Esophagus muscularis mucosa (tissue), 4 donors: ENCODE measurements at places on chromosomes 4 and X.

GRCh38 chrX:8711401-8711800 lies 20.5 kb downstream of the ANOS1 start:
- DNase-seq, result no peak

DNA sequence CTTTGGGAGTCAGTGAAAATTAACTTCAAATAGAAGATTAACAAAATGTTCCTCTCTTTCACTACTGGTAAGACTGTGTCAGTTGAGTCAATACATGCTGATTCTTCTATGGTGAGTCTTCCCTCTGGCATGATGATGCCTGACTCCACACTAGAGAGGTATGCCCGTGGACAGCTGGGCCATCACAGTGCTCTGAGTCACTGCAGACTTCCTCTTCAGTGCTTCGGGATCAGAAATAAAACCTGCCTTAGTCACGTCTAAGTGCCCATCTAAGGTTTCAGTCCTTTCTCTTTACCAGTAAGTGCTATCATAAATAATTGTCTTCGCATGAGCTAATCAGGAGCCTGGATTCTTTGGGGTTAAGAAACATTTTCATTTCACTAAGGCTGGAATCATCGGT lies 1.6 kb upstream of the ASB5 start:
- no peak for DNase-seq

GRCh38 chrX:68710870-68711576 lies 63.6 kb downstream of the STARD8 start:
- DNase-seq, result no peak

GRCh38 chrX:131837325-131837724 lies 185.8 kb upstream of the STK26 start:
- DNase-seq, result no peak

DNA sequence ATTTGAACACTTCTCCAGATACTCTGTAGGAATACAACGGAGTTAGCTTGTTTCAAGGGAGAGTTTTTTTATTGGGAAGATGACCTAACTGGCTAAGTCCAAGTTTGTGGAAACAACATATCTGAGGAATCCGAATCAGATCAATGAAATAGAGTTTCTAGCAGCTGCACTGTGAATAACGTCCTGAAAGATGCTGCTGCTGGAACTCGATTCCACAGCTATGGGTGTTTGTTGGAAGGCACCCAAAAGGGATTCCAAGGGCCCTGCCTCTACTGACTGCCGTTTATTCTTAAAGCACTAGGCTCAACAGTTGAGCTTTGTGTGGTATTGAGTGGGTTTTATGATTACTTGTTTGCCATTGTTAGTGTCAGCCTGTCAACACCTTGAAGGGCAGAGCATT lies 6.6 kb upstream of the GBA3 start:
- no peak for DNase-seq

DNA sequence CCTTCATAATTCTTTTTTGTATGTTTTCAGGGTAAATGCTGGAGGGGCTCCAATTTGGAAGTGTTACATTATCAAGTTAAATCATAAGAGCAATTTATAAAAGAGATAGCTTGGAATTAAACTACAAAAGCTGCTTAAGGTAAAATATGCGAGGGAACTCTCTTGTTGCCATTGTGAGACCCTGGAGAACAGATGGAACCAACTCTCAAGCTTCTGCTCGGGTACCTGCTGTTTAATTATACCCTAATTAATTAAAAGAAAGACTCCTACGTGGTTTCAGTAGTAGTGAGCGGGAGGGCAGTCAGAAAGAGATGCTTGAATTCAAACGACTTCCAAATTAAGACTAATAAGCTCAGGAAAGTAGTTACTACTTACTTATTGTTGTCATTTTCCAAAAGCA lies 313.1 kb upstream of the TACR3 start:
- no peak for DNase-seq

DNA sequence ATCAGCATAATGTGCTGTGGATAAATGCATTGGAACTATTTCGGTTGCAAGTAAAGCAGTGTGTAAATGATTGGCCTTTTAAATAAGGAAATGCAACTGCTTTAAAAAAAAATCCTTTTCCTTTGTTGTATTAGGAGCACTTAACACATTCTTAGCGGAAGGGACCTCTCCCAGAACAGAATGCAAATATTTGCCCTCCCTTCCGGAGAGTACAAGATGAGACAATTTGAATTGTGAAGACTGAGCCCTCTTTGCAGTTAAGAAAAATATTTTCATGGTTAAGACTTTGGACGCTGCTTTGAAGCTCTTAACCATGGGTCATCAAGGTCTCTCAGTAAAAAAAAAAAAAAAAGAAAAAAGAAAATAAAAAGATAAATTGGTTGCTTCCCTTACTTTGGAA lies 9.5 kb upstream of the NOX1 start:
- DNase-seq, result no peak
